ENCODE measurements at places on chromosomes 5 and 9.
A peak's percentile ranks its signal among the peaks of the same experiment; 100 is the strongest.

GRCh38 chr9:89748831-89749499 lies 144.2 kb downstream of the GADD45G start:
- no peak for DNase-seq

DNA sequence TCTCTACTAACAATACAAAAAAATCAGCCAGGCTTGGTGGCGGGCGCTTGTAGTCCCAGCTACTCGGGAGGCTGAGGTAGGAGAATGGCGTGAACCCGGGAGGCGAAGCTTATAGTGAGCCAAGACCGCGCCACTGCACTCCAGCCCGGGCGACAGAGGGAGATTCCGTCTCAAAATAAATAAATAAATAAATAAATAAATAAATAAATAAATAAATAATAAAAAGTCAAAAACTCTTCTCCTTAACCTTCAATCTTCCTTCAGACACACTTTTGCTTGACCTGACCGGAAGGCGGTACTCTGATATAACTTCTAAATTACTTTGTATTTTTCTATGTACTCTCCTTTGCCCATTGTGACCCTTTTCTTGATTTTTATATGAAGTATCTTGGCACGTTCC lies 302.1 kb downstream of the SLF1 start:
- DNase-seq = no peak

GRCh38 chr5:137831526-137831925 lies 36.1 kb upstream of the MYOT start:
- DNase-seq = no peak

DNA sequence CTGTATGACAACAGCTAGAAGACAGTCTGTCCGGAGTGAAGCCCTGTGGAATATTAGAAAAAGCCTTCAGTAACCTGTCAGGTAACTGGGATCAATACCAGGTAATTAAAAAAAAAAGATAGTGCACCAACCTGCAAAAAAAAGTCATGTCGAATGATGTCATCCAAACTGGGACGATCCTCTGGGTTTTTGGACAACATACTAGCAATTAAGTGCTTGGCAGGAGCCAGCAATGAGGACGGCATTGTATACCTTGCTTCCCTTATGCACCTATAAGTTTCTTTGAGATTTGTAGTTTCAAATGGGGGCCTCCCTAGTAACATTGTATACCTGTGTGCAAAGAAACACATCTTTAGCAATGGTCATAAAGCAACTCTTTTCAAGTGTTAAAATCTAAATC lies 2.8 kb downstream of the PLK2 start:
- no peak for DNase-seq

- DNase-seq = peak; percentile 83
Measured at GRCh38 chr9:8011974-8012373, 212.4 kb upstream of the DMAC1 start.

- no peak for DNase-seq
Measured at GRCh38 chr5:170297589-170298462, at the start of gene LCP2. Gene LCP2, minus strand, starts transcription at chr5:170297777. Its CDS starts 166 bp downstream, at chr5:170297611.

- DNase-seq = peak; percentile 13
Measured at GRCh38 chr9:126490871-126491567, 122.7 kb upstream of the LMX1B start.
